HEK293T (cell line): ENCODE measurements at places on chromosomes 11 and 22.

- DNase-seq: no peak
Observed at GRCh38 chr11:65135633-65136145, 1.4 kb upstream of the SYVN1 start.

- no peak for DNase-seq
Observed at GRCh38 chr11:5043380-5043779, 2.9 kb upstream of the OR52J3 start.

DNA sequence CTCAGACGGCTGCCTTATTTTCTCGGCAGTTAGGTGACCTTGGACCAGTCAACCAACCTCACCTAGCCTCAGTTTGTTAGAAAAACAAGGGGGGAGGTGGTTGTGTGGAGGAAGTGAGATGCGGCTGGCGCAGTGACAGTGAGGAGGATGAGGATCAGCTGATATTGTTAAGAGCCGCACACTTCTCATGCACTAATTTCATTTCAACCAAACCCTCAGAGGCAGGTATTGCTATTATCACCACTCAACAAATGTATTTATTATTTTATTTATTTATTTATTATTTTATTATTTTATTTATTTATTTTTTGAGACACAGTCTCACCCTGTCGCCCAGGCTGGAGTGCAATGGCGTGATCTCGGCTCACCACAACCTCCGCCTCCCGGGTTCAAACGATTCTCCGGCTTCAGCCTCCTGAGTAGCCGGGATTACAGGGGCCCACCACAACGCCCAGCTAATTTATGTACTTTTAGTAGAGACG is 2.1 kb downstream of the LGALS1 start:
- DNase-seq: no peak

- DNase-seq: no peak
Observed at GRCh38 chr11:86058360-86058759, 10.5 kb downstream of the PICALM start.

DNA sequence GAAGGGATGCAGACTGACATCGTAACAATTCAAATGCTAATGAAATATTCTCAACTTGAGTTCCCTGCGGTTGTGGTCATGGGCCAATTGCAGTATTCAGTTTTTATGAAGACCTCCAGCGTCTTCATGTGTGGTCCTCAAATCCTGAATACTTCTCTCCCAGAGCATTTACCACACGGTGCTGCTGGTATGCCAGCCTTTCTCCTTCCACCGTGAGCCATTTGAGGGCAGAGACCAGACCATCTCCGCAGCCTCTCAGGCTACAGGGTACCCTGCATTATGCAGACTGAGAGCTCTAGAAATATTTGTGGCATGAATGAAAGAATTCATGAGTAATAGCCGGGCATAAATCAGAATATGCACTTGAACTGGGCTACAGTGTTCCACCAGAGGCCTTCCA is 289.7 kb downstream of the ST3GAL4 start:
- no peak for DNase-seq

- no peak for DNase-seq
Observed at GRCh38 chr22:44196731-44197131, 16.0 kb downstream of the PARVG start.

DNA sequence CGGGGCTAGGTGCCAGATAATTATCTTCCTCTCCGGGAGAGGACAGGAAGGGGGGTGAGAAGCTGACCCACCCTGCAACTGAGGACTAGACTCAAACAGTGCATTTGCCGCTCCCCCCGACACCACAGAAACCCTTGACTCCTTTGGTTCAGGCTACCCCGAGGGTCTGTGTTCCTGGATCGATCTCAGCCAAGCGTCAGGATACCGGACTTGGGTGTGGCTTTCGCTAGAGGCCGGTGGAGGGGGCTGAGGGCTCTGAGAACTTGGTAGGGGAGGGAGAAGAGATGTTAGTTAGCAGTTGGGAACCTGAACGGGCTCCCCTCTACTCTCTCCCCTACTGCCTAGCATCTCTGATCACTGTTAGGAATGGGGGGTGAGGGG is 840 bp downstream of the SEZ6L start:
- DNase-seq: no peak

DNA sequence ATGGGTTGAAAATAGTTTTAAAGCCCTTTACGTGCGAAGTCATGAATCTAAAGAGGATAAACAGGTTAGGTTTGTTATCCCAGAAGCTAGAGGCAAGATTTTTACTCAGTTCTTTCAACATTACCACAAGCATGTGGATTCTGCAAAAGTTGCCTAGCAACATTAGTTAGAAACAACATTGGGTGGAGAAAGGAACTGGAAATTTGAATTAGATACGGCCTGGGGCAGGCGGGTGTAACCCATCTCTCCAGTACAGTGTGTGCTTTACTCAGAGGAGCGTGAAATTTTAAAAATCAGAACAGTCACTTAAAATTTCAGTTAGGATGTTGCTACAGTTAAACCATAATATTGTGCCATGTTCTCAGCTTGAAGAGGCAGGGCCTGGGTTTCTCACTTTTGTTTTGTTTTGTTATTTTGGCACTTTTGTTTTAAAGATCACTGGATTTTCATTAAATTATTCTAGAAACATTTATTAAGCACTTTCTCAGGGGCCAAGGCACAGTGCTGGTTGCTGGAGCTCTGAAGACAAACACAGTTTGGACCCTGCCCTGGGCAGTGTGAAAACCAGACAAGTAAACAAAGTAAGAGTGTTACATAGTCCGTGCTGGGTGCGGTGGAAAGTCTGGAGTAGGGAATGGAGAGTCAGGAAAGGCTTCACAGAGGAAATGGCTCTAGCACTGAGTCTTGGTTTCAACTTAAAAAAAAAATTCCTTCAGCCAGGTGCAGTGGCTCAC is 4.4 kb upstream of the WEE1 start:
- no peak for DNase-seq

- no peak for DNase-seq
Observed at GRCh38 chr11:94880216-94880615, 93.1 kb downstream of the CWC15 start.

GRCh38 chr11:72781313-72782080 is 12.3 kb downstream of the STARD10 start:
- peak; percentile 81 for DNase-seq

DNA sequence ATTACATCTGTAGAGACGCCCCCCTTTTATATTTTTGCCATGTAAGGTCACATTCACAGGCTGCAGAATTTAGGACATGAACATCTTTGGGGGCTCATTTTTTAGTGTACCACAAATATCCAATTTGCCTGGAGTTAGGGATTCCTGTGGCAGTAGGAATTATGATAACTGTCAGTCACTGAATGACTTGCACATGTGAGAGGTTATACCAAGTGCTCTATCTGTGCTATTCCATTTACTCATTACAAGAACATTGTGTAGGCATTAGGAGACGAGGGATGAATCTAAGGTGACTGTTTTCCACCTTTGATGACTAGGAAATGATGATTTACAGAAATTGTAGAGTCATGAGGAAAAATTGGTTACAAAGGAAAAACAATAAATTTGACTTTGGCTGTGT is 79.3 kb downstream of the LIF start:
- no peak for DNase-seq

GRCh38 chr11:44437122-44437521 is 127.2 kb upstream of the ALX4 start:
- no peak for DNase-seq

DNA sequence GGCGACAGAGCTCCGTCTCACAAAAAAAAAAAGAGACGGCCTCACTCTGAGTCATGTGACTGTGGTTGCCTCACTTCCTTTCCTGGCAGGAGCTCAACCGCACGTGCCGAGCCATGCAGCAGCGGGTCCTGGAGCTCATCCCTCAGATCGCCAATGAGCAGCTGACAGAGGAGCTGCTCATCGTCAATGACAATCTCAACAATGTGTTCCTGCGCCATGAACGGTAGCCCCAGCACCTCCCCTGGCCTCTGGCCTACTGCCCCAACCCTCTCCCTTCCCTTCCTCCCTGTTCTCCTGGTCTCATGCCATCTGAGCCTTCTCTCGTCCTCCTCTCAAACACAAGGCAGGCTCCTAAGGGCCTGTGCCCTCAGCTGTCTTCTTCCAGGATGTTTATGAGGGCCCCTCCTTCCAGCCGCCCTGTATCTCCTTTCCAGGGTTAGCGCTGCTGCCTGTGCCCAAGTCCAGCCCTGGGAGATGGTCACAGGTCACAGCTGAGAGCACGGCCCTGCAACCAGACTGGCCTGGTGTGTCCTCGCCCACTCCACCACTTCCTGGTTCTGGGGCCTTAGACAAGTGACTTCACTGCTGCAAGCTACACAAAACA is 30.7 kb downstream of the TOM1 start:
- no peak for DNase-seq

DNA sequence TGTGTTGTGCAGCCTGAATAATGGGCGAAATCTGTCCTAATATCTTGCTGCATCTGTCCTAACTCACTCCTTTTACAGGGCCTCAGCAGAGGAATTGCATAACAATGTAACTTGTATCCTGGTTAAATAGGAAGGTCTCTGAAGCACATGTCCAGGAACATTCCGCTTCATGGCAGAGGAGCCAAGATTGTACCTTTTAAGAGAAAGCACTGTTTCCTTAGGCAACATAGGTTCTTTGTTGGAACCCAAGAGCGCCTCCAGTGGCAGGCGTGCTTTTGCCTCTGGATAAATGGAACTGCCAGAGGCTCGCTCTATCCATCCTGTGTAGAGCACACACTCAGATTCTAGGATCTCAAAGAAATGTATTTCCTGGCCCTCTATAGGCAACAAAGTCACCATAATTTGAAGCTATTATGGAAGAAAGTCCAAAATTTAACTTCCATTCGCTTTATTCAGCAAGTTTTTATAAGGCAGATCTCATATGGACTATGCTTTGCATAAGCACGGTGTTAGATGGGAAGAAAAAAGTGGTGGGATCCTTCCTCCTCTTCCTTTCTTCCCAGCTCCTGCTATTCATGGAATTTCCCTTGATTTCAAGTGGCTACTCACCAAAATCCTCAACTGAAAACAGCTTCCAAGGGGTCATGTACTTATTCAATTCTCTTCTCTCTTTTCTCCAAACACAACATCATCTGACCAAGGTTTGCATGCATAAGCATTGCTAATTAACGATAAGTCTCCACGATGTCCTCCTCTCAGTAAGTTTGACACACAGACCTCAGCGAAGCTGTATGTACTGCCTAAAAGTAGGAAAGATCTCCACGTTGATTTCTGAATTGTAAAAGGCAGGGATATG is at the start of gene BLID:
TSS of gene BLID (minus strand) at position 692 of the 856 bp plus-strand sequence. CDS start at position 399, 293 bp downstream.
- DNase-seq: peak; percentile 38

- peak; percentile 71 for DNase-seq
Observed at GRCh38 chr22:37472418-37473006, 13.7 kb downstream of the MFNG start.

GRCh38 chr11:27718346-27718862 is 18.1 kb upstream of the BDNF start:
- peak; percentile 53 for DNase-seq

GRCh38 chr11:125451400-125452124 is 44.5 kb downstream of the FEZ1 start:
- peak; percentile 44 for DNase-seq
